ENCODE measurements at places on chromosomes 5 and 9. TPM values are rescaled to one million over a fixed set of nuclear protein-coding genes. Genes with fewer than 3 reads are reported as not detected.

The CREBRF gene
- 10.5 TPM for total RNA-seq

- peak; percentile 98 for ATAC-seq
Measured at GRCh38 chr5:57117596-57117995, 56.3 kb upstream of the GPBP1 start.

GRCh38 chr9:124839612-124840299, 13.5 kb upstream of the WDR38 start:
- ATAC-seq = no peak

The PRUNE2 gene
- 0.39 TPM for total RNA-seq

The LRRC14B gene
- total RNA-seq = not detected

- no peak for ATAC-seq
Measured at GRCh38 chr9:37715991-37716505, 37.6 kb upstream of the TRMT10B start.

- ATAC-seq = no peak
Measured at GRCh38 chr5:75710637-75711036, 6.6 kb downstream of the POC5 start.
